Neural crest cell (in vitro differentiated cells): ENCODE measurements at places on chromosomes 6 and 20. TPM values are rescaled to one million over a fixed set of nuclear protein-coding genes. Genes with fewer than 3 reads are reported as not detected.

DNA sequence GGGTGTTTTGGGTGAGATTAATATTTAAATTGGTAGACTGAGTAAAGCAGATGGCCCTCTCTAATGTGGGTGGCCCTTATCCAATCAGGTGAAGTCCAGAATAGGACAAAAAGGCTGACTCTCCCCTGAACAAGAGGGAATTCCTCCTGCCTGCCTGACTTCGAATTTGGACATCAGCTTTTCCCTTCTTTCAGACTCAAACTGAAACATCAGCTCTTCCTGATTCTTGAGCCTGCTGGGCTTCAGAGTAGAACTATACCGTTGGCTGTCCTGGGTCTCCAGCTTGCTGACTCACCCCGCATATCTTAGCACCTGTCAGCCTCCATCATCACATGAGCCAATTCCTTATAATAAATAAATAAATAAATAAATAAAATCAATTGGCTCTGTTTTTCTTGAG lies 15.0 kb upstream of the TGM6 start:
- peaks cover 6% of the 10 kb centered on the region for H3K36me3 ChIP-seq
- no peaks in the 10 kb centered on the region for H3K4me1 ChIP-seq
- no peak for DNase-seq
- H3K27me3 ChIP-seq = peaks cover 12% of the 10 kb centered on the region
- H3K27ac ChIP-seq = no peak overlapping the region

The PACRG gene
- 0.59 and 1.8 TPM in 2 replicates for total RNA-seq

The CLPSL1 gene
- not detected in 2 replicates for total RNA-seq

- H3K4me1 ChIP-seq = no peaks in the 10 kb centered on the region
- no peak overlapping the region for H3K4me3 ChIP-seq
- no peaks in the 10 kb centered on the region for H3K27me3 ChIP-seq
- DNase-seq = peak; percentile 31
- H3K36me3 ChIP-seq = no peaks in the 10 kb centered on the region
- H3K27ac ChIP-seq = no peak overlapping the region
Measured at GRCh38 chr6:85923013-85923430, 280.3 kb upstream of the SYNCRIP start.

DNA sequence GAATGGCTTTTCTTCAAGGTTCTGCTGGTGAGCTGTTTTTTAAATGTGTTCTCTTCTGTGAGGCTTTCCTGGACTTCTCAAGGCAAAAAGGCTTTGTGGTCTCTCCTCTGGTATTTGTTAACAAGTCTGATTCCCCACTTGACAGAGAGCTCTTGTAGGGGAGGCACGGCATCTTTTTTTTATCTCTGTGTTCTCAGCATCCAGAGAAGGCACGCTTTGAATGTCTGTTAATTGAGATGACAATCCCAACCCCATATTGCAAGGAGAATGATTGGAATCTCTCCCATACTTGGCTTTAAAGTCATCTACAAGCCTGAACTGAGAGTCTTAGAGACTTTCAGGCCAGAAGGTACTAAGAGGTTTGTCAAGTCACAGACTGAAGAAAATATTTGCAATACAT lies 22.6 kb downstream of the EDN1 start:
- no peak for DNase-seq
- H3K27ac ChIP-seq = no peak overlapping the region
- no peak overlapping the region for H3K4me3 ChIP-seq
- H3K27me3 ChIP-seq = no peaks in the 10 kb centered on the region
- H3K36me3 ChIP-seq = no peaks in the 10 kb centered on the region

The DZANK1 gene
- 7.5 and 8.0 TPM in 2 replicates for total RNA-seq

The SASH1 gene
- total RNA-seq = 88.0 and 90.0 TPM in 2 replicates

GRCh38 chr6:144896871-144897270 lies 611.7 kb downstream of the UTRN start:
- H3K36me3 ChIP-seq = no peaks in the 10 kb centered on the region
- no peak for DNase-seq
- H3K4me3 ChIP-seq = no peak overlapping the region
- H3K27ac ChIP-seq = no peak overlapping the region
- peaks cover 12% of the 10 kb centered on the region for H3K4me1 ChIP-seq
- H3K27me3 ChIP-seq = no peaks in the 10 kb centered on the region

The MDC1 gene
- total RNA-seq = 104 and 107 TPM in 2 replicates

DNA sequence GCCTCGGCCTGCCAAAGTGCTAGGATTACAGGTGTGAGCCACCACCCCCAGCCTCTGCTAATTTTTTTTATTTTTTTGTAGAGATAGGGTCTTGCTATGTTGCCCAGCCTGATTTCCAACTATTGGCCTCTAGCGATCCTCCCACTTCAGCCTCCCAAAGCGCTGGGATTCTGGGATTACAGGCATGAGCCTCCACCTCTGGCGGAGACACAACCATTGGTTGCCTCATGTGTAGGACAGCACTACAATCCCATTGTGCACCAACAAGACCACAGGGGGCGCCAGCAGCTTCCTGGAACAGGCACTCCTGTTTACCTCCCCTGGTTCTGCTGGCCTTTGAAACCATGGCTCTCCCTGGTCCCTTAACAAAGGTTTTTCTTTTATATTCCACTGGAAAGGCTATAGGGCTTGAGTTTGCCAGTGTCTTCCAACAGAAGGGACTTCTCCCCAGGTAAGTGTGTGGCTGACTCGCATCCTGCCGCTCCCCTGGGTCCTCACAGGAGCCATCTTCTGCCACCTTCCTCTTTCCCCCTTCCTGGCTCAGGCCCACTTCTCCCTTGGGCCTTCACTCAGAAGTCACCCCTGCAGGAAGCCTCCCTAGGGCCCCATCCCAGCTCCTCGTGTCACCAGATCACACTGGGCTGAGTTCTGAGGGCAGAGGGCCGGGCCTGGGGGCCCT lies 39.2 kb upstream of the TLDC2 start:
- DNase-seq = peak; percentile 66
- H3K4me3 ChIP-seq = peak overlapping the region; percentile 34
- H3K27ac ChIP-seq = no peak overlapping the region
- H3K27me3 ChIP-seq = no peaks in the 10 kb centered on the region
- H3K4me1 ChIP-seq = peaks cover 39% of the 10 kb centered on the region
- H3K36me3 ChIP-seq = peaks cover 6% of the 10 kb centered on the region

DNA sequence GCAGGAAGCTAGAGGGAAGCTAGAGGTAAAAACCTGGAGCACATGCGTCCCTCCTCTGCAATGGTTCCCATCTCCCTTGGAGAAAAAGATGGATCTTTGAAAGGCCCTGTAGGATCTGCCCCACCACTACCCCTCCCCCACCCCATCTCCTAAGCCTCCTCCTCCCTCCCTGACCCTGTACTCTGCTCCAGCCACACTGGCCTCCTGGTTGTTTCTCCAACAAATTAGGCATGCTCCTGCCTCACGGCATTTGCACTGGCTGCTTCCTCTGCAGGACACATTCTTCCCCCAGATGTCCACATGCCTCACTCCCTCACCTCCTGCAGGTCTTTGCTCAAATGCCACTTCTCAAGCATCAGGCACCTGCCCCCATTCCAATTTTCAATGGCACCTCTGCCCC lies 45.5 kb downstream of the UBE2V1 start:
- no peaks in the 10 kb centered on the region for H3K36me3 ChIP-seq
- H3K27ac ChIP-seq = no peak overlapping the region
- no peaks in the 10 kb centered on the region for H3K27me3 ChIP-seq

GRCh38 chr6:142735204-142735603 lies 209.8 kb downstream of the HIVEP2 start:
- H3K4me3 ChIP-seq = no peak overlapping the region
- DNase-seq = no peak
- no peak overlapping the region for H3K27ac ChIP-seq
- no peaks in the 10 kb centered on the region for H3K36me3 ChIP-seq

DNA sequence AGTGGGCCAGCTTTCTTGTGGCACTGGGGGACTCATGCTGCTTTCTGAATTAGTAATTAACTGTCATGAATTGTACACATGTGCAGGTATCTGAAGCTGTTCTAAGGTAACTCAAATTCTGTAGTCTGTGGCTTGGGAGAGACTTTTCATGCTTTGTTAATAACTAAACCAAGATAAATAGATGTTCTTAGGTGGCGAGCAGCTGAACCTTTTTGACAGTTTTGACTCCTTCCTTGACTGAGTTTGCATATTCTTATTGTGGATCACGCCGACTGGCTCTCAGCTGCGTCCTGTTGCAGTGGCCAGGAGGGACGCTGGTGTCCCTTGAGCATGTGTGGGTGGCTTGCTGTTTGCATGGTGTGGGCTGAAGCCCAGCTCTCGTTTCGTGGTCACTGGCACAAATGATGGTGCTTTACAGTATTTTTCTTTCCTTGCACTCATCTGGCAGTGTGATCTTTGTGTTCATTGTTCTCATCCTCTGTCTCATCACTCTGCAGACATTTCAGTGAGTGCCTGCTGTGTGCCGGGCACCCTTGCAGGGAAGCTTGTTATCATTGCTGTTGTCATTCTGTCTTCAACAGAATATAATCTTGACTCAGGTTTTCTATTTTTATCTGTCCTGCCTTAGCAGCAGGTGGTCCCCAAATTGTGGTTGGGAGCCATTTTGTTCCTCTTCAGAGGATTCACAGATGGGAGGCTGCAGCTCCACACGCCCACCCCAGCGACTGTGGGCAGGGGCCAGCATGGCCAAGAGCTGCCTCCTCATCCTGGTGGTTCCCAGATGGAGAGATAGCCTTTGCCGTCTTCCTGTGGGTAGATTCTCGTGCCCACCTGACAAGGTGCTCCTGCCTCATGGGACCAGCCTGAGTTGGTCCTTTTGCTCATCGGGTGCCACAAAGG lies 39.6 kb downstream of the DUSP22 start:
- H3K36me3 ChIP-seq = peaks cover 5% of the 10 kb centered on the region
- H3K4me1 ChIP-seq = no peaks in the 10 kb centered on the region
- DNase-seq = no peak

The REPS1 gene
- 56.5 and 61.1 TPM in 2 replicates for total RNA-seq

GRCh38 chr6:98644063-98644462 lies 190.3 kb upstream of the POU3F2 start:
- H3K36me3 ChIP-seq = no peaks in the 10 kb centered on the region
- H3K4me1 ChIP-seq = peaks cover 85% of the 10 kb centered on the region
- H3K27ac ChIP-seq = peak overlapping the region; percentile 97
- DNase-seq = no peak

DNA sequence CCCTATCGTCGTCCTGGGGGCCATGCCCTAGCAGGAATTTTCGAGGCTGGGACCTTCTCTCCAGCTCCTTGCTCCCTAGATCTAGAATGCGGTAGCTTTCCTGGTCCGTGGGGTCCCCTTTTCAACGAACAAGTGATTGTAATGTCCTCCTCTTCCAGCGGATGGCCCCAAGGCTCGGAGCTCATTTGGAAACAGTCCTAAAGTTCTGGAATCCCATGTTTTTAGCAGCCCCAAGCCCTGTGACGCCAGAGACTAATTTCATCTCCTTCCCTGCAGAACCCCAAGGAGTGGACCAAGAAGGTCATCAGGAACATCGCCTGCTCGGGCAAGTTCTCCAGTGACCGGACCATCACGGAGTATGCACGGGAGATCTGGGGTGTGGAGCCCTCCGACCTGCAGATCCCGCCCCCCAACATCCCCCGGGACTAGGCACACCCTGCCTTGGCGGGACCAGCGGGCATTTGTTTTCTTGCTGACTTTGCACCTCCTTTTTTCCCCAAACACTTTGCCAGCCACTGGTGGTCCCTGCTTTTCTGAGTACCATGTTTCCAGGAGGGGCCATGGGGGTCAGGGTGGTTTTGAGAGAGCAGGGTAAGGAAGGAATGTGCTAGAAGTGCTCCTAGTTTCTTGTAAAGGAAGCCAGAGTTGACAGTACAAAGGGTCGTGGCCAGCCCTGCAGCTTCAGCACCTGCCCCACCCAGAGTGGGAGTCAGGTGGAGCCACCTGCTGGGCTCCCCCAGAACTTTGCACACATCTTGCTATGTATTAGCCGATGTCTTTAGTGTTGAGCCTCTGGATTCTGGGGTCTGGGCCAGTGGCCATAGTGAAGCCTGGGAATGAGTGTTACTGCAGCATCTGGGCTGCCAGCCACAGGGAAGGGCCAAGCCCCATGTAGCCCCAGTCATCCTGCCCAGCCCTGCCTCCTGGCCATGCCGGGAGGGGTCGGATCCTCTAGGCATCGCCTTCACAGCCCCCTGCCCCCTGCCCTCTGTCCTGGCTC lies 48.5 kb downstream of the PYGB start:
- H3K36me3 ChIP-seq = no peaks in the 10 kb centered on the region
- H3K27ac ChIP-seq = peak overlapping the region; percentile 43
- peaks cover 6% of the 10 kb centered on the region for H3K4me1 ChIP-seq
- peak overlapping the region; percentile 31 for H3K4me3 ChIP-seq
- DNase-seq = no peak
- H3K27me3 ChIP-seq = peaks cover 4% of the 10 kb centered on the region

The PSORS1C2 gene
- not detected in 2 replicates for total RNA-seq

The ZCCHC3 gene
- 58.9 and 59.2 TPM in 2 replicates for total RNA-seq

DNA sequence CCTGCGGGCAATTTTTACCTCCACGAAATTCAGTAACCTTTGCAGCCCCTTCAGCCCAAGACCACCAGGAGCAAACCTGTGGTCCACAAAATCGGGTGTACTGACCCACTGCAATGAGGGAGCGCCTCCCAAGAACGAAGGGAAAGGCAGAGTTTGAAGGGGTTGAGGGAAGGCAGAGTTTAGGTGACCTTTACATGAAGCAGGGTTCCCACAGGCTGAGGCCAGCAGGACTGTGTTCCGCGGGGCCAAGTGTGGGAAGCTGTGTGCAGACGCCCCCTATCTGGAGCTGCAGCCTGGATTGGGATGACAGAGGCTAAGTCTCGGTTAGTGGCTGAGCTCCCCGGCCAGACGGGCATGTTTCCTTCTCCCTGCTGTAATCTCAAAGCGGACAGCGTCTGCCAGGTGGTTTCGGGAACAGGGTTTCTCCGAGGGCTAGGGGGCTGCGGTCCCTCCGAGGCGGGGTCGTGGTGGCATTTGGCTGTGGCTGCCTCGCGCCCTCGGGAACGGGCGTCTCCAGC lies 826 bp upstream of the PYGB start:
- peak overlapping the region; percentile 8 for H3K27ac ChIP-seq
- peak overlapping the region; percentile 89 for H3K4me3 ChIP-seq
- no peaks in the 10 kb centered on the region for H3K36me3 ChIP-seq
- peaks cover 49% of the 10 kb centered on the region for H3K4me1 ChIP-seq
- peaks cover 17% of the 10 kb centered on the region for H3K27me3 ChIP-seq

- H3K4me3 ChIP-seq = no peak overlapping the region
- no peak overlapping the region for H3K27ac ChIP-seq
- peaks cover 4% of the 10 kb centered on the region for H3K4me1 ChIP-seq
- H3K36me3 ChIP-seq = no peaks in the 10 kb centered on the region
- H3K27me3 ChIP-seq = no peaks in the 10 kb centered on the region
- DNase-seq = no peak
Measured at GRCh38 chr6:136326038-136326553, 36.5 kb upstream of the BCLAF1 start.

The SSR1 gene
- total RNA-seq = 110 and 111 TPM in 2 replicates

DNA sequence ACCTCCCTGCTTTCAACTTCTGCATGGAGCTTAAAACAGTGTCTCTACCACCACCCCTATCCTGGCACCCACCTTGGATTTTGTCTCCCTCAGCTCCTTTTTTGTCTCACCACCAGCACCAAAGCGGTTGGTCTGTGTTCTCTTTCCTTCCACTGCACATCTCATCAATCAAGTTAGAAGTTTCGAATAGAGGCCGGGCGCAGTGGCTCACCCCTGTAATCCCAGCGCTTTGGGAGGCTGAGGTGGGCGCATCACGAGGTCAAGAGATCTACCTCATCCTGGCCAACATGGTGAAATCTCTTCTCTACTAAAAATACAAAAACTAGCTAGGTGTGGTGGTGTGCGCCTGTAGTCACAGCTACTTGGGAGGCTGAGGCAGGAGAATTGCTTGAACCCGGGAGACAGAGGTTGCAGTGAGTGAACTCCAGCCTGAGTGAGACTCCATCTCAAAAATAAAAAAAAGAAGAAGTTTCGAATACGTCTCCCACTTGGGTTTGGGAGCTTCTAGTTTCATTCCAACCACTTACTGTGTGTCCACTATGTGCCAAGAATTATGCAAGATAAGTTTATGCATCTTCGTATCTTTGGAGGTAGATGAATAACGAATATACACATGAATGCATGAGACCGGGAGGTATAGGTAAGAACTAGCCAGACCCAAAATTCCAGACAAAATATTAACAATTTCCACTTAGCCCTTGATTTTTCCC lies 5.9 kb downstream of the PCED1A start:
- peaks cover 27% of the 10 kb centered on the region for H3K36me3 ChIP-seq
- H3K27me3 ChIP-seq = peaks cover 5% of the 10 kb centered on the region
- H3K4me1 ChIP-seq = peaks cover 10% of the 10 kb centered on the region
- H3K4me3 ChIP-seq = no peak overlapping the region
